Neural cell (in vitro differentiated cells): ENCODE measurements at places on chromosomes 7 and 10. TPM values are rescaled to one million over a fixed set of nuclear protein-coding genes. Genes with fewer than 3 reads are reported as not detected.

Gene ATP6V0A4
- polyA plus RNA-seq = 0.48 and 0.81 TPM in 2 replicates

Gene NUTM2B
- 3.5 and 4.3 TPM in 2 replicates for polyA plus RNA-seq

Gene ANKRD1
- polyA plus RNA-seq = 0.98 TPM in 1 of 2 replicates, not detected in the other

Gene PRLHR
- polyA plus RNA-seq = 0.20 TPM in 1 of 2 replicates, not detected in the other

Gene TES
- polyA plus RNA-seq = 19.8 and 38.0 TPM in 2 replicates

Gene PAX2
- not detected in 2 replicates for polyA plus RNA-seq

Gene KLF14
- 0.48 TPM in 1 of 2 replicates, not detected in the other for polyA plus RNA-seq

Gene SEMA3A
- 20.7 and 22.8 TPM in 2 replicates for polyA plus RNA-seq

Gene TCTN3
- 16.3 and 22.2 TPM in 2 replicates for polyA plus RNA-seq

Gene ZFAND4
- polyA plus RNA-seq = 8.3 and 14.2 TPM in 2 replicates

Gene MMP21
- not detected in 2 replicates for polyA plus RNA-seq

Gene CYP3A7
- not detected in 2 replicates for polyA plus RNA-seq

Gene SMURF1
- polyA plus RNA-seq = 22.9 and 27.3 TPM in 2 replicates

Gene SVOPL
- polyA plus RNA-seq = 0.93 and 3.0 TPM in 2 replicates

Gene STEAP4
- not detected in 2 replicates for polyA plus RNA-seq

Gene HPSE2
- not detected in 2 replicates for polyA plus RNA-seq

Gene PLEKHA8
- 42.7 and 43.1 TPM in 2 replicates for polyA plus RNA-seq

Gene LEP
- not detected in 2 replicates for polyA plus RNA-seq

Gene CLRN3
- not detected in 2 replicates for polyA plus RNA-seq

Gene SYT15B
- polyA plus RNA-seq = not detected in 2 replicates

Gene ODAD2
- not detected in 2 replicates for polyA plus RNA-seq

Gene KIF20B
- 2.4 and 3.9 TPM in 2 replicates for polyA plus RNA-seq

Gene SUGCT
- 0.40 TPM in 1 of 2 replicates, not detected in the other for polyA plus RNA-seq

Gene FOXI2
- not detected in 2 replicates for polyA plus RNA-seq

Gene IDI2
- polyA plus RNA-seq = 0.24 TPM in 1 of 2 replicates, not detected in the other

Gene LRRD1
- polyA plus RNA-seq = 2.6 and 2.7 TPM in 2 replicates

Gene CTAGE8
- polyA plus RNA-seq = not detected in 2 replicates

Gene IGF2BP3
- 26.3 and 29.6 TPM in 2 replicates for polyA plus RNA-seq
